ENCODE measurements at places on chromosomes 2 and 18. TPM values are rescaled to one million over a fixed set of nuclear protein-coding genes. Genes with fewer than 3 reads are reported as not detected.

The CYP27A1 gene
- total RNA-seq, result 17.1 TPM

The APCDD1 gene
- 0.09 TPM for total RNA-seq

The CNTNAP5 gene
- not detected for total RNA-seq

The LRRTM1 gene
- total RNA-seq, result not detected

The CFAP65 gene
- total RNA-seq, result not detected

The SLC40A1 gene
- total RNA-seq, result 103 TPM

The UGT1A3 gene
- not detected for total RNA-seq

The TUBA3E gene
- total RNA-seq, result not detected

The MEP1B gene
- not detected for total RNA-seq

The ZBTB7C gene
- total RNA-seq, result under 0.01 TPM

The CNGA3 gene
- total RNA-seq, result not detected

The C2orf80 gene
- not detected for total RNA-seq

The ZEB2 gene
- total RNA-seq, result 39.4 TPM

The LINC00305 gene
- not detected for total RNA-seq

The SLC38A11 gene
- 0.55 TPM for total RNA-seq
